ENCODE measurements at places on chromosomes 7 and 10.

- DNase-seq = no peak
Measured at GRCh38 chr10:96089116-96089515, 41.0 kb upstream of the ZNF518A start.

GRCh38 chr10:116809483-116810119, 39.7 kb upstream of the ENO4 start:
- no peak for DNase-seq

- DNase-seq = no peak
Measured at GRCh38 chr10:99742701-99743100, 10.7 kb downstream of the CUTC start.

DNA sequence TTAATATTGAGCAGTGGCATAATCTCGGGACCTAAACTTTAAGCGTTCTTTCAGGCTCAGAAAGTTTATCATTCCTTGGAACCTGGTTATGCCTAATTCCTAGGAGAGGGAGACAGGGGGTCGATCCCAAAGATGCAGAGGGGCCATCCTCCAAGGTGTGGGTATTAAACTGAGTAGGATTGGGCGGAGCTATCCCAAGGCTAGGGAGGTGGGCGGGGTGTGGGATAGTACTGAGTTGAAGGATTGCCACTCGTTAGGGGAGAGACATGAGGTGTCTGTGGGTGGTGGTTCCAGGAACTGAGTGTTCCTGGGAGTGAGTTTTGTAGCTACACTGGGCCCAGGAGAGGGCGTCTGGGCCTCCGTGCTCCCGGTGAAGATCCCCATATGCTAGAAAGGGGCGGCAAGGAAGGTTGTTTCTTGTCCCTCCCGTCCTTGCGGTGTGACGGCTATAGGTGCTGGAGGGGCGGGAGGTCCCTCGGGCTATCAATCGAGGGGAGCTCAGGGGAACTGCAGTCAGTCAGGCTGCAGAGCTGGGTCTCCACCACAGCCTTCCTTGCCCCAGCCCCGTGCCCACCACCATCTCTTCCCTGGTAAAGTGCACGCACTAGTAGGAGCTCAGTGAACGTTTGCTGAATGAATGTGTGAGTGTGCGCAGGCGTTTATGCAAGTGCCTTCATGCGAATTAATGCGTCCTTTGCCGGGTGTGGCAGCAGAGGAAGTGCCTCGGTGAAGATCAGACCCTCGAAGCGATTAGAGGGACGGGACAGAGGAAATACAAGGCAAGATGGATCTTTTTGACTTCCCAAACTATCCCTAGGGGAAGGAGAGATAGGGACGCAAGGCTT, 3.0 kb upstream of the HMX2 start:
- no peak for DNase-seq

DNA sequence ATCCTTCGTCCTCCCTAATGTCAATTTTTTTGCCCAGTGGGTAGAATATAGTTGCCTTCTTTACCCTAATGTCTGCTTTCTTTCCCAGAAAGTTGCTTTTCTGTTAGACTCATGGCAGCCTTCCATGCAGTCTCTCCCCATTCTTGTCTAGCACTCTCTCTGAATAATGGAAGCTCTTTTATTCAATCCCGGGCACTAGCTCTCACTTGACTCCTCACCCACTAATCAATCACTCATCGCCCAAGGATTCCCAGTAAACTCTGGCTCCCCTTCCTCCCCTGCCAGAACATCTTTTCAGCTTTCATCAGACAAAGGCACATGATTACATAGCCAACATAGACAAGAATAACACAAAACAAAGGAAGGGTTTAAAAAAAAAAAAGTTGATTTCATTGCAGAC, 100.2 kb upstream of the RELN start:
- no peak for DNase-seq

DNA sequence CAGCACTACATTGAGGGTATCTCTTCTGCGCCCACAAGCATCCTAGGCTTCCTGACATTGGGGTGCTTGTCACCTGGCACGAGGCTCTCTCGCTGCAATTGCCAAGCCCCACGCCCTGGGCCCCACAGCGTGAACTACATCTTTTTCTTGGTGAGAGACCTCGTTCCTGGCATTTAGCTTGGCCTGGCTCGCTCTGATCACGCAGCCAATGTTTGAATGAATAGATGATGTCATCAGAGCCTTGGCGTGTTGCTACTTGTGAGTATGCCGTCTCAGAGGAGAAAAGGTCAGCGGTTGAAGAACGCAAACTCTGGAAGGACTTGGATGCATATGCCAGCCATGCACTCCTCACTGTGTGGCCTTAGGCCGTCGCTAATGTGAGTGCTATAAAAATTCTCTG, 150.2 kb upstream of the AUTS2 start:
- DNase-seq = no peak

- no peak for DNase-seq
Measured at GRCh38 chr7:96903906-96904305, 101.4 kb upstream of the DLX6 start.

GRCh38 chr10:5485290-5485689, 14.1 kb downstream of the CALML5 start:
- DNase-seq = no peak

DNA sequence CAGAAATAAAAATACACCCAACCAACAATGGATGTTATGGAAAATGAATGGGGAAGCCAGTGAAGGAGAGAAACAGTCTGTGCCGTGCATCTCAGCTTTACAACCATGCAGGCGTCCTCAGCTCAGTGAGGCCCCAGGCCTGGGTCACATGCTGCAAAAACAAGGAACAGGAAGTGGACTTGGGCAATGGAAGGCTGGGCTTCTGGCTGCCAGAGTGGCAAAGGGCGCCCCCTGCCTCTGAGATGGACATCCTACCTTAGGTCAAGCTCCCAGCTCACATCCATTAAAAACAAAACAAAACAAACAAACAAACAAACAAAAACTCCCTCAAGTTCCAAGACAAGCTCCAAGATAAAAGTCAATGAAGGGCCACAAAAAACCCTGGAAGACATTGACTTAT, 54.7 kb upstream of the AFAP1L2 start:
- DNase-seq = no peak

- no peak for DNase-seq
Measured at GRCh38 chr7:16055263-16055976, 365.9 kb downstream of the CRPPA start.

DNA sequence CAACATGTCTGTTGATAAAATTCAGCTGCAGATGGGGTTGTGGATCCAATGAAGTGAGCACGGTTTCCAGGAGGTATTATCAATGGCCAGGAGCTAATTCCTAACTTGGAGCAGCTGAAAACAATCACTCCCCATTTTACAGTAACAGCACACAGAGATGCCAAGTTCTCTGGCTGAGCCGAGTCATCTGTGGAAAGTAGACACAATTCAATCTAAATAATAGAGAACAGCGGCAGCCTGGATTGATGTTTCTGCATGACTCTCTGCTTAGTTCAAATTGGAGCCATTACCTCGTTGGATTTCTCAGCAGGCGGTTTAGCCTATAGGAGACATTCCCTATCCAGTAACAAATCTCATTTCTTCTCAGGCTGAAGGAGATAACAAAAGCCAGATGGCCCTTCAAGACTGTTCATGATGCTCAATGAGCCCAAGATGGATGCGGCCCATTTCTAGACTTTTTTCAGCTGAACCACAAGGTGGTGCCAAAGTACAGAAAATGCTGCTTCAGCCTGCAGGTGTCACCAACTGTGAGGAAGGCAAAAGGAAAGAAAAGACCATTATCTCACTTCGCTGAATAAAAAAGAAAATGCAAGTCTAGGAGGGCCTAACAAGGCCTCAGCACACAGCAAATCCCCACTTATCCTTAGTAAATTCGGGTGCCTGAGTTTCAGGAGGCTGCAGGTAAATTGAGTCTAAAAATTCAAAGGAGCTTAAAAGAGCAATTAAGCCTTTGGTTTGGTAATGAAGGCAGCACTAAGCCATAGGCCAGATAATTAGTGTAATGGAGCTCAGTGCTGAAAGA, 83.7 kb downstream of the SLC16A9 start:
- DNase-seq = no peak

- DNase-seq = no peak
Measured at GRCh38 chr10:104487794-104488438, 134.3 kb downstream of the CFAP58 start.
